ENCODE measurements at places on chromosomes 1 and 21.

DNA sequence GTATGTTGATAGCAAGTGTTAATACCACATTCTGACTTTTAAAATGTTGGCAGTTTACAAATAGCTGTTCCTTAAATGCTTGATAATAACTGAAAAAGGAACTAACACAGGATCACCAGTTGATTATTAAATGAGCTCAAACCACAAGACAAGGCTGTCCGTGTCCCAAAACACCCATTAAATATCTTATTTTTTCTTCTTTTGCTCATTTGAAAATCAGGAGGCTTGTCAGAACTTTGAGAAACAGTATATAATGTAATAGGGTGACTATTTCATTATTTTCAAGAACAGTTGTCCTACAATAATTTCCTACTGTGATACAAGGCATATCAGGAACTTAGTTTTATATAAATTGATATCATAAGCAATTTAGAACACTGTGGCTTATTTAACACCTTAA, 2.7 kb downstream of the CDKN2C start:
- no peak for DNase-seq

GRCh38 chr1:54859700-54860391, 27.1 kb downstream of the DHCR24 start:
- no peak for DNase-seq

- DNase-seq, result no peak
These were observed 616 bp downstream of the MCOLN3 start for GRCh38 chr1:85047472-85048295.

GRCh38 chr1:198151688-198152087, 5.1 kb upstream of the NEK7 start:
- no peak for DNase-seq

DNA sequence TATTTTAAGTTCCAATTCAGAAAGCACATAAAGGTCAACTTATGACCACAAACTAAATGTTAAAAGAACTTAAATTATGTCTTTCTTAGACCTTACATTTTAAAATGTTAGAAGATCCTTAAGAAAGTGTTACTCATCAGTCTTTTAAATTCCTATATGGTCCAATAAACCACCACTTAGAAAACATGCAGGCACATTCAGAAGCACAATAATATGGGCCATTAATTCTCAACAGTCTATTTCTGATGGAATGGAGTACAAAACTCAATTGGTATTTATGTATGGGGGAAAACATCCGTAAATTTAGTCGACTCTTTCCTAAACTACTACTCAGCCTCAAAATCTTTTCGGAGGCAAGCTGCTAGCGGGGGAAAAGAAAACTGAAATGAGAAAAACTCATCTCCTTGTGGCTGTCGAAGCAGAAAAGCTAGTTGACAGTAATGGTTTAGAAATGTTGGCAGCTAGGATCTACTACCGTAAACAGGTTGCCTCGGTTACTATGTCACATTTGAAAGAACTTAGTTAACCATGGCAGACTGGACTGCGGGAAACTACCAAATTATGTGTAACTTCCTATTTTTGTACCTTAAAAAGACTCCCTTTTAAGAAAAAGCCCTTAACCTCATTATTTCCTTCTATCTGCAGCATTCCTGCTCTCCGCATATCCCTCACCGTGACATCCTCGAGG, 1.0 kb downstream of the TRMT1L start:
- no peak for DNase-seq

- DNase-seq, result no peak
These were observed 36.0 kb downstream of the SIPA1L2 start for GRCh38 chr1:232593717-232594502.

- DNase-seq, result no peak
These were observed 127.9 kb downstream of the CLIC6 start for GRCh38 chr21:34796518-34797200.

DNA sequence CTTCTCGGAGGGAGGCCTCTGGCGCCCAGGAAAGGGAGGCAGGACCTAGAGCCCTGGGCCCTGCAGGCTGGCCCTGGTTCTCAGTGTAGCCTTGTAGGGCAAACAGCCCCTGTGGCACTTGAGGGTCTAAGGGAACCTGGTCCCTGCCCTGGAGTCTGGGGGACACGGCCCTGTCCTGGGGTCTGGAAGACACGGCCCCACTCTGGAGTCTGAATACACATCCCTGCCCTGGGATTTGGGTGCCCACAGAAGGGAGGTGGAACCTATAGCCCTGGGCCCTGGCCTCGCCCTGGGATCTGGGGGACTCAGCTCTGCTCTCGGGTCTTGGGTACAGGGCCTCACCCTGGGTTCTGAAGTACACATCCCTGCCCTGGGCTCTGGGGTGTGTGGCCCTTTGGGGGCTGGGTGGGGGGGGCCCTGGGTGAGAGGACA, 97.9 kb downstream of the OBSCN start:
- DNase-seq, result no peak

- DNase-seq, result no peak
These were observed 1.2 kb upstream of the CD1D start for GRCh38 chr1:158179301-158180041.

Data from NT2/D1 (cell line).